Activated CD4-positive, alpha-beta T cell treated with anti-CD3 and anti-CD28 coated beads, Interleukin-2, amount 50 U/mL, for 1 hour (primary cell): ENCODE measurements at places on chromosomes 11 and 22.

DNA sequence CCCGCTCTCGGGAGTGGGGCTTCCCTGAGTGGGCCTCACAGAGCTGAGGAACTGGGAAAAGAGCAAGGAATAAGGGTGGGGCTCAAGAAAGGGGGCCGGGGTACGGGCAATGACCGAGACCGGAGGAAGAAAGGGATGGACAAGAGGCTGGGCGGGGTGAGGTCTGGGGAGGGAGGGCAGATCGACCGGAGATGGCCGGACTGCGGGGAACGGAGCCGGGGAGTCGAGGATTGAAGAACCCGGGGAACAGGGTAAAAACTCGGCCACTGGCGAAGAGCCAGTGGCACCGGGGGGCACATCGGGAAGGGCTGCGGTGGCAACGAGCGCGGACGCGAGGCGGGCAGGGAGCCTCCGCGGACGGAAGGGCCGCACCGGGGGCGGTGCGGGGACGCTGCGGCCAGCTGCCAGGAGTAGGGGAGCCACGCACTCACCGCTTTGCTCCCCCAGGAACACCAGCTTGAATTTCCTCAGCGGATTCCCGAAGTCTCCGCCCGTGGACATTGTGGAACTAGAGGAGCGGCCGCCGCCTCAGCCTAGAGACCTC is 667 bp downstream of the RAB6A start:
- peak; percentile 1 for DNase-seq

DNA sequence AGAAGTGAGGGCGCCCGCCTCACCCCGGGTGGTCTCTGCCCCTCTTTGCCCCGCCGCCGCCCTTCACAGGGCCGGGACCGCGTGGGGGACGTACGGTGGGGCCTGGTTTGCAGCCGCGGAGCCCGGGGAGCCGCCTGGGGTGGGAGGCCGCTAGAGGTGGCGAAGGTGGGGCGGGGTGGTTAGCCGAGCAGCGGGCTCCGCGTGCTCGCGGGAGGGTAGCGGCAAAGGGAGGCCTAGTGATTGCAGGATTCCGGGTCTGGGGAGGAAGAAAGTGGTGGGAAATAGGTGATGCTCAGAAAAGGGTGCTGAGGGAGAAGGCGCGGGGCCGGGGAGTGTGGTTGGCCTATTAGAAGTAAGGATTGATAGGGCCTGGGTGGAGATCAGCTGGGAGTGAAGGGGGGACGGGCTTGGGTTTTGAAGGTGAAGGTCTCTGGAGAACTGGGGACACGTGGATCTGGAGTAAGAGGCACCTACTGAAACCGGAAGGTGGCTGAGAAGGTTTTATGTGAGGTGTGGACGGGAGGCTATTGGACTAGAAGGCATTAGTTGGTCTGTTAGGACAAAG is 571 bp downstream of the FAR1 start:
- peak; percentile 45 for DNase-seq

- no peak for DNase-seq
Measured at GRCh38 chr11:120598517-120599257, 87.1 kb downstream of the GRIK4 start.

DNA sequence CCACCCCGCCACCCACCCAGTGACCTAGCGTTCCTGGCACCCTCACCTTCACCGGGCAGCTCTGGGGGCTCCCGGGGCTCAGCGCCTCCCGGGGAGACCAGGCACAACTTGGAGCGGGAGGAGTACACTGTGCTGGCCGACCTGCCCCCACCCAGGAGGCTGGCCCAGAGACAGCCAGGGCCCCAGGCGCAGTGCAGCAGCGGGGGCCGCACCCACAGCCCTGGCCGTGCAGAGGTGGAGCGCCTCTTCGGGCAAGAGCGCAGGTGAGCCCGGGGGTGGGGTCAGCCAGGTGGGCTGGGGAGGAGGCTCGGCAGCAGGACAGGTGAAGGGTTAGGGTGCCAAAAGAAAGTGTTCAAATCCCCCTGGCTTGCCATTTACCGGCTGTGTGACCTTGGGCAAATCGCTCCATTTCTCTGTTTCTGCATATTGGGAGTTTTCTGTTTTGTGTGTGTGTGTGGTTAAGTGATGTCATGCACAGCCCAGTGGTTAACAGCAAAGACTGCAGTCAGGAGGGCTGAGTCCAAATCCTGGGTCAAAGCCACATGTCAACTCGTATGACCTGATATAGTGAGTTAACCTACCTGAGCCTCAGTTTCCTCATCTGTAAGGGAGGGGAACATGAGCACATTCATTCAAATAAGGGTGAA is 29.5 kb downstream of the TRIOBP start:
- DNase-seq = no peak

- no peak for DNase-seq
Measured at GRCh38 chr22:44229331-44229730, 48.6 kb downstream of the PARVG start.

DNA sequence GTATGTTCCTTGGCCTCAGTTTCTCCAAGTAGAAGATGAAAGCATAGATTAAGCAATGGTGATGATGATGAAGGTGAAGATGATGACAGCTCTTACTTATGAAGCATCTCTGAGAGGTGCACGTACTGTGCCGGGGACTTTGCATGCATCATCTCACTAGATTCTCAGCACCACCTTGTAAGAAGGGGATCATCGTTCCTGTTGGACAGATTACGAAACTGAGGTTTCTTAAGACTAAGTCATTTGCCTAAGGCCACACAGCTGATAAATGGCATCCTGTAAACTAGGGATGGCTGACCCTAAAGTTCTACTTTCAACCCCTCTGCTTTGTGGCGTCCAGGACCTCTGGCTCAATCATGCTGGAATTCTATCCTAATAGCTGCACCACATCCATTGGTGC is 8.7 kb downstream of the MS4A15 start:
- DNase-seq = no peak

DNA sequence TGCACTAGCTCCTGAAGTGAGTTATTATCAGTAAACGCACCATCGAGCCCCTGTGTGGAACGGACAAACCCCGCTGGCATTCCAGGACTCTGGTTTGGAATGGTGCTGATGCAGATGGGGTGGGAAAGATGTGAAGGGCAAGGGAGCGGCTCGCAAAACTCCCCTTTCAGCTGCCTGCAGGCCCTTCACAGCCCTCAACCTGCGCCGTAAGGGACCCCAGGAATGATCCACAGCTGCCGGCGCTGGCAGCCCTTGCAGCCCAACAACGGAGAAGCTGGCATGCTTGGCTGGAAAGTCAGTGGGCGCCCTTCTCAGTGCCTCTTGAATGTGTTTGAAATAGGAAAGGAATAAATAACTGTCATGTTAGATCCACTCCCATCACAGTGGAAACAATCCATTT is 1445.5 kb downstream of the BRD1 start:
- DNase-seq = no peak

GRCh38 chr11:3808861-3809623 is 682 bp downstream of the PGAP2 start:
- peak; percentile 46 for DNase-seq

GRCh38 chr11:2186669-2187279 is 15.2 kb upstream of the TH start:
- peak; percentile 40 for DNase-seq

DNA sequence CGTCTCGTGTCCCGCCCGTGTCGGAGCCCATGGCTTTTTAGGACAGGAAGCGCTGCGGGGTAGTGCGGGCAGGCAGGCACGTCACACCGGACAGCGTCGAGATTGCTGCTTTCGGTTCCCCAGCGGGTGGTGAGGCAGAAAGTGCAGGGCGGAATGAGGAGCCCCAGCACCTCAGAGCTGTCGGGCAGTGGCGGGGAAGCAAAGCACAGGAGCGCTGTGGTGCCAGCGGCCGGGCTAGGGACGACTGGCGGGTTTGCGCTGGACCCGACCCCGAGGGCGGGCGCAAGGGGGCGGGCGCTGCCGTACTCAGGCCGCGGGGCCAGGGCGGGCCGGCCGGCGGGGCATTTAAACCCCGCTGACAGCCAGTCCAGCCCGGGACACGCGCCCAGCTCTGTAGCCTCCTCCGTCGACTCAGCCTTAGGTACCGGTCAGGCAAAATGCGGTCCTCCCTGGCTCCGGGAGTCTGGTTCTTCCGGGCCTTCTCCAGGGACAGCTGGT is at the start of gene SLC37A2:
Gene SLC37A2 (plus strand): TSS at position 375 of the 498 bp plus-strand sequence. CDS start 63 bp downstream, at position 438.
- DNase-seq = peak; percentile 17

DNA sequence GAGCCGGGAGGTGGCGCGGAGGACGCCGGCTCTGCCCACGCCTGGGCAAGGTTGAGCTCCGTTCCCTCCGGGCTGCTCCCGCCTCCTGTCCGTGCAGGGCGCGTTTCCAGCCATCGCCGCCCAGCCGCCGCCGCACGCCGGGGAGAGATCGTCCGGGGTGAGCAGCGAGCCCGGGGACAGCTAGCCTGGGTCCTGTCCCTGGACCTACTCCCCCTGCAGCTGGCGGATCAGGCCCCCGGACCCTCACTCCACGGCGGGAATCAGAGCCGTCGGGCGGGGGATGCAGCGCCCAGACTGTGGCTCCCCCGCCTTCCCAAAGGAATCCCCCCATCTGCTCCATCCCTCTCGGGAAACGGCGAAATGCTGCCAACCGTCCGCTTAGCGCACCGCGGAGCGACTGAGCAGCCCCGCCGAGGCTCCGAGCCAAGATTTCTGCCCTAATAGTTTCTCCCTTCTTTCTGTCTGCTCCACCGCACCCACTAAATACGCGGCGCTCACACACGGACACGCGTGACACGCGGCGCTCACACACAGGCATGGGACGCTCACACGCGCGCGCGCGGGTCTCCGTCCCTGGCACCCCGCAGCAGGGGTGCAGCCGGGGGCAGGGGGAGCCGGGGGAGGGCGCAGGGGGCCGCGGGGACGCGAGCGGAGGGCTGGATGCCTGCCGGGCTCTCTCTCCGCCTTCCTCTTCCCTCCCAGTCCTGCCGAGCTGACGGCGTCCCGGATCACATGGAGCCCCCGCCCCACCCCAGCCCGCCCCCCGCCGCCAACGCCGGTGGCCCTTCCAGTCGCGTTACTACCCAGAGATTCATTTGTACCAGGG is at the start of gene KCNJ5:
Gene KCNJ5 (plus strand): TSS at position 814 of the 826 bp plus-strand sequence. CDS start 19,918 bp downstream, outside the sequence.
- no peak for DNase-seq

GRCh38 chr11:69574608-69575255 is 66.2 kb upstream of the CCND1 start:
- DNase-seq = no peak

GRCh38 chr11:403761-404431 is 9.9 kb downstream of the PKP3 start:
- no peak for DNase-seq

- DNase-seq = no peak
Measured at GRCh38 chr11:117748771-117749540, 48.1 kb downstream of the DSCAML1 start.

DNA sequence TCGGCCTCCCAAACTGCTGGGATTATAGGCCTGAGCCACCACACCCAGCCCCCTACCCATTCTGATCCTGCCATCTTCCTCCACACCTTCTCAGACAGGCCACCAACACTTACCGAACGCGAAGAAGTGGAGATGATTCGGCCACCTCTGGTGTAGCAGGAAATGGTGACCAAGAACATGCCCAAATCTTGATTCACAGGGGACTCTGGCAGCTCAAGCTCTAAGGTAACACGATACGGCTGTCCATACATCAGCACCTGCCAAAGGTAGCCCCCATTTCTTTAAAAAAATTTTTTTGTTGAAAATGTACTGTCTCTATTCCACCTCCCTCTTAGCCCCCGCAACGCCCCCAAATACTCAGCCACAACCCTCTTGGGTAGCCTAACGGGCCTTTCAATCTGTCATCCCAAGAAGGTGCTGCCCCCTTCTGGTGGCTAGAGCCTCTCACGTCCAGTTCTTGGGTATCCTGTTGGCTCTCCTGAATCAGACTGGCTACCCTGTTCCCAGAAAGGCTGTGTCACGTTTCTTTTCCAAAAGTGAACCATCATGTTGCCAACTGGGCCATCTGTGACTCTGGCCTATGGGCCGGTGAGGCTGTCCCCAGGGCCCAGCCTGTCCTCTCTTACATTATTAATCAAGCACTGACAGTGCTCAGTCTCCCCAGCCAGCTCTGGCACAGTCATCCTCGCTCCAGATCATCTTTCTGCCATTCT is 5.3 kb upstream of the LRRN4CL start:
- DNase-seq = peak; percentile 78

DNA sequence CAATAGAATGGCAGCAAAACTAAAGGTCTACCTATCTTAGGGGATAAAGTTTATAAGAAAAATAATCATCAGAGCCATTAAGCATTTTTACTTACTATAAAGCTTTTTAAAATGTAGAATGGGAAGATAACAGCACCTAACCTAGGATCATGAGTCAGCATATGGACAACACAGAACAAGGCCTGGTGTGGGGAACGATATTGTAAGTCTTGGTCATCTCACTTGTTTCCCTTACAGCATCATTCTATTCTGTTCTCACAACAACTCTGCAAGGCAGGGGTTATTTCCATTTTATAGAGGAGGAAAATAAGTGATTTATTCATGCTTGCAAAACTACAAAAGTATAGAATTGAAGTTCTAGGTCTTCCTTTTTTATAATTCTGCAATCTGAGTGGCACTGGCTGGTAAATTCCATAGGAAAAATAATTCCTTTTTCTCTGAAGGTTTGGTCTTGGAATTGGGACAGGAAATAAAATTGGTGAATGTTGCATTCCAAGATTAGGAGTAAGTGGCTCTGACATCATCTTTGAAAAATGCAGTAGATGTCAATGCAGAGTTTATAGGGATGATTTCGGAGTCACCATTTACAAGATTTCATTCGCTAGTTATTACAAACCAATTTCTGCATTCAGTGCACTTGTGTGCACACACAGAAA is 423.0 kb downstream of the DYNC2H1 start:
- no peak for DNase-seq

- DNase-seq = no peak
Measured at GRCh38 chr11:62245271-62245753, 3.3 kb downstream of the SCGB1D2 start.

DNA sequence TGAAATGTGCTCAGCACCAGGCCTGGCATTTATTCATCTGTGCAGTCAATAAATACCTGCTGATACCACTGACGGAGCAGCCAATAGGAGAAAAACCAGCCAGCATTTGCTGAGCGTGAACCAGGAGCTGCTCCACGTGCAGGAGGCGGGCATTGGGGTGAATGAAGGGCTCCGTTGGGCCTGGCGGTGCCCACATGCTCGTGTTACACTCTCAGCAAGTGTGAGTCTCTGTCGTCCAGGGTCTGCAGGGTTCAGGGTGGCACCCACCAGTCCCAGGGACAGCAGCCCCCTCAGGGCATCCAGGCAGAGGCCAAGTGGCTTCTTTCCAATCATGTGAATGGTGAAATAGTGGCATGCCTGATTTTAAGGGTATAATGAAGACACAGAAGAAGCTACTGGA is 4.2 kb upstream of the RPS19BP1 start:
- DNase-seq = no peak

- no peak for DNase-seq
Measured at GRCh38 chr22:20032407-20032991, 11.6 kb downstream of the TANGO2 start.

GRCh38 chr11:128737704-128738103 is 43.8 kb downstream of the FLI1 start:
- DNase-seq = no peak

DNA sequence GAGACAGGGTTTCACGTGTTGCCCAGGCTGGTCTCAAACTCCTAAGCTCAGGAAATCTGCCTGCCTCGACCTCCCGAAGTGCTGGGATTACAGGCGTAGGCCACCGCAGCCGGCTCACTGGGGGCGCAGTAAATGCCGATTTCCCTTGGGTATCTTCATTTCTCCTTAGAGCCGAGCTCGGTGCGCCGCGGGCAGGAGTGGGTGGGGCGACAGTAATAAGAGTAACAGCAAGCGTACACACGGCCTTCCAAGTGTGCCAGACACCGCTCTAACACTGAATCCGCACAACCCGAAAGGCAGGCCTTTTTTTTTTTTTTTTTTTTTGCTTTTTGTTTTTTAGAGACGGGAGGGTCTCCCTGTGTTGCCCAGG is 500 bp upstream of the ADSL start:
- DNase-seq = peak; percentile 60
